COR-L47 (cell line): ENCODE measurements at places on chromosomes 1 and 21.

DNA sequence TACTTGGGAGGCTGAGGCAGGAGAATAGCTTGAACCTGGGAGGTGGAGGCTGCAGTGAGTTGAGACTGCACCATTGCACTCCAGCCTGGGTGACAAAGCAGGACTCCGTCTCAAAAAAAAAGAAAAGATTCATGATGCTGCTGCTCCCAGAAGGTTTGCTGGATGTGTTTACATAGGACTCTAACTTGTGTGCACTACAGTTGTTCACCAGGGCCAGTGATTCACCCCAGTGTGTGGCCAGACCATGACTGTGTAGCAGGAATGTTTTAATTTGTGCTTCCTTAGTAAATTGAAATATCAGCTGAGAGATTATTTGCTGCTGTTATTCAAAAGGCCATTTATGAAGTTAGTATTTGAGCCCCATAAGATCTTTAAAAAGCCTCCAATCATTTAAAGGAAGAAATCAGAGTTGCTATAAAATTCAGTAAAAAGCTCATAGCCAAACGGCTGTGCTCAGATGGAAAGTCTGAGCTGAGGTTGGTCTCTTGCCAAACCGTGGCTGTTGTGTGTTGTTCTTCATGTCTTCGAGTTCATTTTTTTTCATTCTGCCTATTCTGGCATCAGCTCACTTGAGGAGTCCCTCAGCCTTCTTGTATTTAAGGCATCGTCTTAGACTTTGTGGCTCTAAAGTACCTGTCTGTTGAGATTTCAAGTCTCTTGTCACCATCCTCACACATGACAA is 18.1 kb upstream of the PGD start:
- no peak for DNase-seq

- DNase-seq = peak; percentile 89
Measured at GRCh38 chr1:3453891-3454810, at the start of gene ARHGEF16. TSS of gene ARHGEF16 (plus strand) at chr1:3454665. CDS start at chr1:3463085, 8,420 bp downstream.

- no peak for DNase-seq
Measured at GRCh38 chr1:65812065-65812464, 19.4 kb downstream of the PDE4B start.

DNA sequence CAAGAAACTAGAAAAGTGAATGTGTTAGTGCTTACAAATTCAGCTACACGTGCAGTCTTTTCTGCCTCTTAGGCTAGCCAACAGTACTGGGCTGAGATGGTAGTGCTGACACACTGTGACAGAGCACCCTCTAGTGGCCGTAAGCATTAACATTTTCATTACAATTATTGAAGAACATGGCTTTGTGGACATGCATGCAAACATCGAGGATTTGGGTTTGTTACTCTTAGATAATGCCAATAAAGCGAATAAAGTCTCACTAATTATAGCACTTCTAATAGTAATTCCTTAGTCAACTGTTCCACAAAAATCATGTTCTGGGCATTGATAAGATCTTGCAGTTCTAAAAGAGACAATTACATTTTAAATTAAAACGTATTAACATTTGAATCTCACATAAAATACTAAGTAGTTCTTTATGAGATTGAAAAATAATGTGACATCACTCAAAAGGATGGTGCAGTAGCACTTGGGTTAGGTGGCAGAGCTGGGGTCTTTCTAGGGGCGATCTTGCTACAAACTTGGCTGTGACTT is 47.1 kb downstream of the MYSM1 start:
- peak; percentile 66 for DNase-seq

GRCh38 chr1:145720556-145720877 is 1.2 kb downstream of the CD160 start:
- DNase-seq = no peak

- DNase-seq = no peak
Measured at GRCh38 chr1:66350001-66350547, 183.9 kb upstream of the SGIP1 start.

DNA sequence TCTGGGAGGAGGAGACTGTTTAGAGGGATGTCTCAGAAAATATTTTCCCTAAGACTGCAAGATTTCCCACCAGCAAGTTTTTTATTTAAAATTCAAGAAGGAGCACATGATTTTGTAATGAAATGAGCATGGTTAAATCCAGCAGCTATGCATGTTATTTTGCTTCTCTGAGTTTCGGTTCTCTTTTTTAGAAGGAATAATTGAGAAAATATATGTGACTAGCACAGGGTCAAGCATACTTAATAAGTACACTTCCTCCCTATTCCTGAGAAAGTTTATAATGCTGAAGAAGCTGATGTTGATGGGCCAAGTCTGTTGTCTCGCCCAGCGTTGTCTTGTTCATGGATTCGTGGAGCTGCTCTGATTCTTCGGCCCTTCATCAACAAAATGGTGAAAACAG is 51.2 kb downstream of the EXO1 start:
- no peak for DNase-seq

- DNase-seq = no peak
Measured at GRCh38 chr21:16537501-16537900, 807.7 kb downstream of the USP25 start.

- no peak for DNase-seq
Measured at GRCh38 chr1:245419461-245419978, 264.7 kb downstream of the KIF26B start.

GRCh38 chr1:90728502-90729287 is 11.6 kb upstream of the BARHL2 start:
- no peak for DNase-seq

DNA sequence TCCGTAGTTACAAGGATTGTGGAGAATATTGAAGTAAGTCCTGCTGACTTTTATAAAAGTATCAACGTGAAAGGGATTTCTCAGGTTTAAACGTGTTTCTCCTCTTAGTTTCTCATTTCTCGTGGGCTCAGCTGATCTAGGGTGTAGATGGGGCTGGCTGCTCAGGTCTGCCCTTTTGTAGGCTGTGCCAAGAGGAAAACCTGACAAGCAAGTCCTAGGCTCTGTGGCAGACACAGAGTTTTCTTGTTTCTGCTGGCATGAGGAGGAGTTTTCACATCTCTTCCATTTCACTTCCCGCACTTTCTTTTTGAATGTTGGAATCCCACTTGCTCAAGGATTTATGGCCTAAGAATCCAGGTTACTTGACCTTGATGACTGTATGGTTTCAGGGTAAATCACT is 14.8 kb downstream of the VPS13D start:
- no peak for DNase-seq

DNA sequence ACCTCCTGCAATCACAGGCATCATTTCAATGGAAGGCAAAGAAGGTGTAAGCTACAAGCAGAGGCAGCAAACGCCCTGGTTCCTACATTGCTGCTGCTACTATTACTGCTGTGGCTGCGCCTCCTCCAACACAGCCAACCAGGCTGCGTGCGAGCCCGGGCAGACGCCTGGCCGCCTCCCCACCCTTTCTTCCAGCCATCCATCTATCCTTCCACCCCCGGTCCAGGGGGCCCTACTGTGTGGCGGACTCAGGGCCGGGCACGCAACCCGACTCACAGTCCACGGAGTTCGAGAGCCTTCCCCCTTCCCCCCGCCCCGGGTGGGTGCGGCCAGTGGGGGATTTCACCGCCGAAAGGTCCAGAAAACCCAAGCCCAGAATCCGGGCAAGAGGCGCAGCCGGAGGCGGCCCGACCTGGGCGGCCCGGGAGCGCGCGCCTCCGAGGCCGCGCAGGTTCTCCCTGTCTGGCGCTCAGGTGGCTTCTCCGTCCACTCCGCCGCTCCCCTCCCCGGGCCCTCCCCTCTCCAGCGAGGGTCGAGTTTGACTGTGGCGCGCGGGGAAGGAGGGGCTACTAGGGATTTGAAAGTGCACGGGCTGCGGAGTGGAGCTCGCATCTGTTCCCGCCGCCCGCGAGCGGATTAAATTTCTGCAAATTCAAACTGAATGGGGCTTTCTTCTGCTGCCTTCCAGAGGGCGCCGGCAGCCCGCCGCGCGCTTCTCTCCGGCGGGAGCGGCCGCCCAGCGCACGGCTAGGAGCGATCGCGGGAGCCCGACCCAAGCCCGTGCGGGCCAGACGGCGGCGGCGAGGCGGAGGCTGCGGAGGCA is at the start of gene HUNK:
Gene HUNK, plus strand, starts transcription at position 569 of the 823 bp plus-strand sequence. CDS start 655 bp downstream, outside the sequence.
- DNase-seq = peak; percentile 70
